ENCODE measurements at places on chromosomes 12 and 14.
A peak's percentile ranks its signal among the peaks of the same experiment; 100 is the strongest.

DNA sequence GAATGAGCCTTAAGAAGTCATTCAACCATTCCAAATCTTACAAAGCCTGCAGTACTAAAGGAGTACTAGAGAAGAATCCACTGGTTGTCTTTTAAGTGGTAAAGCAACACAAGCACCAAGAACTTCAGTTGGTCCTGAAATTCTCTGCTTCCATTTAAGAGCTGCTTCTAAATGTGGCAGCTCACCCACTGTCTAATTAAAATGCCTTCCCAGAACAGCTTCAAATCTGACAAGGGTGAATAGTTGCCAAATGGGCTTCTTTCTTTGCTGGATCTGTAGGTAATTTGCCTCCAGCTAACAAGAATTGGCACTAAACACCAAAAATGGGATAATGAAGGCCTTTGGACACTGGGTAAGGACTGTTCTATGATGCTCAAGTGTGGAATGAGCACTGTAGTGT, 72.2 kb upstream of the NAP1L1 start:
- no peak for DNase-seq

GRCh38 chr12:121811434-121812319, 7.9 kb downstream of the SETD1B start:
- peak; percentile 78 for DNase-seq

GRCh38 chr12:108123402-108123801, 5.7 kb upstream of the WSCD2 start:
- no peak for DNase-seq

- DNase-seq, result no peak
Observed at GRCh38 chr12:25745281-25745680, 192.2 kb upstream of the LMNTD1 start.

GRCh38 chr12:21372602-21373001, at the start of gene IAPP:
IAPP (plus strand) TSS chr12:21372902; CDS start chr12:21373352, 450 bp downstream.
- DNase-seq, result no peak

DNA sequence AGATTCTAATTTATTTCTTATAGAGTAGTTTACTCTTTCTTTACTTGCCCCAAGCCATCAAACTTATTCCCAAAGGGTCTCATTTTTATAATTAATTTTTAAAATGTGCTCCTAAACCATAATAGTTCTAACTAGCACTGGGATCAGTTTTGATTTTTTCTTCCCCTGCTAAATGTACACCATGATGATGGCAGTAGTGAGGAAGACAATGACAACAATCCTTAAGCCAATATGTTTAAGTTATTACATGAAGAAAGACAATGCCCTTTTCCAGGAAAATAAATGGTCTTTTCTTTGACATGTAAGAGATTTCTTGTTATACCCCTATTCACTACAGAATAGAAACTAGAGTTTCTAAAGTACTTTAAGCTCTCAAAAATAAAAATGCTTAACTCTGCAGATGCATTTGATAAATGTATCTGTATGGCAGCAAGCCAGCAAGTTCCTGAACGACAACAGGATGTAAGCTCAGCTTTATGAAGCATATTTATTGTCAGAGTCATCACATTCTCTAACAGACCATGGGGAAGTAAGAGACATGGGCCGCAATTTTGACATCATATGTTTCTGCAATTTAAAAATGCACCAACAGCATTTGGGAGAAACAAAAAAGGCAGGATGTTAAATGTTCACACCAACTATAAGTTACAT, 36.0 kb upstream of the SNX6 start:
- no peak for DNase-seq

GRCh38 chr12:68391937-68392336, 59.8 kb upstream of the MDM1 start:
- DNase-seq, result no peak

DNA sequence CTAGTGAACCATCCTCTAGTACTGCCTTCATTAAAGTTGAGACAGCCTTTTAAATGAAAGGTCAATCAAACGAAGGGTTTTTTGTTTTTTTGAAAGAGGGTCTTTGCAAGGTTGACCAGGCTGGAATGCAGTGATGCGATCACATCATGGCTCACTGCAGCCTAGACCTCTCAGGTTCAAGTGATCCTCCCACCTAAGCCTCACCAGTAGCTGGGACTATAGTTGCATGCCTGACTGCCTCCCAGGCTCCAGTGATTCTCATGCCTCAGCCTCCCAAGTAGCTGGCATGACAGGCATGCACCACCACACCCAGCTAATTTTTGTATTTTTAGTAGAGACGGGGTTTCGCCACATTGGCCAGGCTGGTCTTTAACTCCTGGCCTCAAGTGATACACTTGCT, 114.6 kb upstream of the SINHCAF start:
- no peak for DNase-seq

DNA sequence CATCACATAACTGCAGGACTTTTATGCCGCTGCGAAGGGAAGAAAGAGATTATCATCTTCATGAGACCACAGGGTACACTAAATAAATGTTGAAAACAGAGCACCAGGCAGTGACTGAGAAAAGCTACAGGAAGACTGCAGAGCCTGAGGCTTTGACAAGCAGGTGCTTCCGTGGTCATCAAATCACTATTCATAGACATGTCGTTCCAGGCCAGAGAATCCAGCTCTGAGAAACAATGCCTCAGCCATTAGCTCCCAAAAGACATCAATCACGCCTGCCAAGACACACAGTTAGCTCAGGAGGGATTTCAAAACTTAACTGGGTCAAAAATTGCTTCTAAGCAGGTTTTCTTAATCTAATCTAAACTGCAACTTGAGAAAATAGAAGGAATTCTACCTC, 47.2 kb upstream of the GARIN6 start:
- DNase-seq, result no peak

GRCh38 chr14:92726135-92726932, 22.1 kb downstream of the LGMN start:
- peak; percentile 55 for DNase-seq

DNA sequence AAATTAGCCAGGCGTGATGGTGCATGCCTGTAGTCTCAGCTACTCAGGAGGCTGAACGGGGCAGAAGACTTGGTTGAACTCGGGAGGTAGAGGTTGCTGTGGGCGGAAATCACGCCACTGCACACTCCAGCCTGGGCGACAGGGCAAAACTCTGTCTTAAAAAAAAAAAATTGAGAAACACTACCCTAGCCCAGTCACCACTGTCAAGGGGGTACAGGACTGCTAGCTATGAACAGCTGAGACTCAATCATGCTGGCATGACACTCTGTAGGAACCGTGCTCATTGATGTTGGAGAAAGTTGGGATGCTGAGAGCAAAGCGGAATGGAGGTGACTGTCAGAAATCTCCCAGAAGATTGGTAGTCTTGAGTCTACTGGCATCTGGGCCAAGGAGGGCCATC, 58.2 kb upstream of the STON2 start:
- no peak for DNase-seq

DNA sequence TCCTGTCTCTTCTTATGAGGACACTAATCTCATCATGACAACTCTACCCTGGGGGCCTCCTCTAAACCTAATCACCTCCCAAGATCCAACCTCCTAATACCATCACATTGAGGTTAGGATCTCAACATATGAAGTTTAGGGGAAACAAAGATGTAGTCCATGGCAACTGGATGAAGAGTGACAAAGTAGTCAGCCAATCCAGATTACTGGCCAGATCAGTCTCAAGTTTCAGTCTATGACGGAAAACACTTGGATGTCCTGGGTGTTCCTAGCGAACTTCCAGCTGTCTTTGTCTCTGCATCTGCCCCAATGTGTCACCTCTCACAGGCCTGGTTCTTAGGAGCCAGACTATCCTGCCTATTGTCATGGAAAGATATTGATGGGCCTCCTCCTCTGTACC, 630.8 kb downstream of the AACS start:
- no peak for DNase-seq

- DNase-seq, result no peak
Observed at GRCh38 chr12:108525681-108526080, 10.6 kb downstream of the FICD start.

GRCh38 chr14:24339284-24340151, at the start of gene RIPK3:
RIPK3 (minus strand) TSS chr14:24339991; CDS start chr14:24339826, 165 bp downstream.
- no peak for DNase-seq

- DNase-seq, result no peak
Observed at GRCh38 chr12:109711596-109712461, 1.8 kb upstream of the FAM222A start.

DNA sequence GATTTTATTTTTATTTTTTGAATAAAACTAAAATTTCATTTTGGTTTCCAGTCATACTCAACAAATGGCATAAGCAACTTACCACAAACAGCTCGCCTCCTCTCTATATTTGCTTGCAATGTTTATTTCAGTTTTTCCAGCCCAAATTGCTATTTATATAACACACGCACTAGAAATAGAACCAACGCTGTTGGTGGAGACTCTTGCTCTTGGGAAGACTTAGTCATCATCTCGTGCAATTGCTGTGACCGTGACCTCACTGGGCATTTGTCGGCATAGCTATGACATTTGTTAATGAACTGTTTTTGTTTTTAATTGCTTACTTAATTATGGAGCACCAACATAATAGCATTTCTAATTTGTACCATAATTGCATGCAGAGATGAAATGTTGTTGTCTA, 153.1 kb upstream of the OTX2 start:
- DNase-seq, result no peak
